ENCODE measurements at places on chromosomes 11 and 22.

DNA sequence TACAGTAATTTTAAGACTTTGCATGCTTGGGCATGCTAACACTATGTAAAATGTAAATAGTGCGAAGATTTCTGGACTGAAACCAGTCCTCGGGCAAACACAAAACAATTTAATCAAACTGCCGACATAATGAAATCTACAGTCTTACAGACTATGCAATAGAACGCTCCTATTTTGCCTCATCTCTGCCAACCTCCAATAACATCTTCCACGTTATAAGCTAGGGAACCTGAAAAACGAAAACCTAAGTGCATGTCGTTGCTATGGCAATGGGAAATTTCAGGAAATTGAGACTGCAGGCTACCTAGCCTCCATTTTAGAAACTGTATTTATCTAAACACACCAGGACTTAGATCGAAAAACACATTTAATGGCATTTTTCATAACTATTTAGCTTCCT is 1.1 kb downstream of the CSTF3 start:
- peak; percentile 59 for DNase-seq

DNA sequence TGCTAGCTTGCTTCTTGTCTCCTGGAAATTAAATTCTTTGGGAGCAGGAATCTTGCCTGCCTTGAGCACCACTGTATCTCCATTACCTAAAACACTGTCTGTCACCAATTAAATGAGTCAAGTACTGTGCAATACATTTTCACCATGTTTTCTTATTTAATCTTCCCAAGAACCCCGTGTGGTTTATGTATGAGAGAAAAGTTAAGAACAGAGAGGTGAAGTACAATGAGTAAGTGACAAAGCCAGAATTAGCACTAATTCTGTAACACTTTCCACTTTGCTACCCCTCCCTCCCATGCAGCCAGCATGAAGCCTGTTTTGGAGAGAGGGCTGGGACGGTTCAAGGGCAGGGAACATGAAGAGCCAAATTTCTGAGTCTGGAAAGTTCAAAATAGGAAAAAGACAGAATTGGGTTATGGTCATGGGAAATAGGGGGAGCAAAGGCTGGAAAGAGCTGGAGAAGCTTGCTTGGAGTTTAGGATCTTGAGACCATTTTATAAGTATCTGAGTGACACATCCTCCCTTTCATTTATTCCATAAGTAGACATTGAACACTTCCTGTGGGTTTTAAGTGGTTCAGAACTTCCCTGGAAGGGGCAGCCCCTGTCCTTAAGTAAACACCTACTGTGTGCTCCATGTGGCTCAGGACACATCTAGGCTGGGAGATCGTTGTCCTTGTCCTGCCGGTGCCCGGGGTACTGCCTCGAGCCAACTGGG is 60.5 kb upstream of the CHST1 start:
- DNase-seq, result no peak

GRCh38 chr11:14554959-14555358 is 34.8 kb upstream of the PSMA1 start:
- DNase-seq, result no peak

DNA sequence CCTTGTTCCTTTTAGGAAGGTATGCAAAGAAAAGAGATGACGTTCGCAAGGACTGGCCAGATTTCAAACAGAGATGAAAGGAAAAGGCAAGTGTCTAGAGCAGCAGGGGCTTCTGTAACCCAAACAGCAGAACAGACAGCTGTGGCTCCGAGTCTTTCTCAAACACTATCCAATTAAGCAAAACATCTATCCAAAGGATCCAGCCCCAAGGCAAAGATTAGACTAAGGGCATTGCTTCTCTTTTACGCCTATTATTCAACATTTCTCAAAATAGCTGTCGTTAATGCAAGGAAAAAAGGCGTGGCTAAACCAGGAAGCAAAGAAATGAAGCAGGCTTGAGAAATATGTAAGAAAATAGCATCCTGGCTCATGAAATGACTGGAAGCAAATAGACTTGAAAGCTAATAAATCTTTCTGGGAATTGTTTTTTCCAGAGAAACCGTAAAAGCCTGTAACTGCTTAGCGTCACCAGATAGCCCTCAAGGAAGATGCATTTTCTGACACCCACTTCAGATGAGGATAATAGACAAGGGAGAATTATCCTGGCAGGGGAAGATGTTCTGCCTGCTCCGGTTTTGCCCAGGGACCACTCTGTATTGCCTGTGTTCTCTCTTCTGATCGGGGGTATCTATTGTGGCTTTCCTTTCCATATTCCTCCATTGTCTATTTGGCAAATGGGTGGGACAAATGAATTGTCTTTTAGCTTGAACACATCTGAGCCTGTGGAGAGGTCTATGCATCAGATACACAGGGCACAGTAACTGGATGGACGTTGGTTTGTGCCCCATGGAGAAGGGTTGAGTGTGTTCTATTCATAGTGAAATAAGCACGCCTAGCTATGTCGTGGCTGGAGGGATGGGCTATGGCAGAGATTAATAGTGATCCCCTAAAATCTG is 20.2 kb downstream of the C11orf96 start:
- no peak for DNase-seq

DNA sequence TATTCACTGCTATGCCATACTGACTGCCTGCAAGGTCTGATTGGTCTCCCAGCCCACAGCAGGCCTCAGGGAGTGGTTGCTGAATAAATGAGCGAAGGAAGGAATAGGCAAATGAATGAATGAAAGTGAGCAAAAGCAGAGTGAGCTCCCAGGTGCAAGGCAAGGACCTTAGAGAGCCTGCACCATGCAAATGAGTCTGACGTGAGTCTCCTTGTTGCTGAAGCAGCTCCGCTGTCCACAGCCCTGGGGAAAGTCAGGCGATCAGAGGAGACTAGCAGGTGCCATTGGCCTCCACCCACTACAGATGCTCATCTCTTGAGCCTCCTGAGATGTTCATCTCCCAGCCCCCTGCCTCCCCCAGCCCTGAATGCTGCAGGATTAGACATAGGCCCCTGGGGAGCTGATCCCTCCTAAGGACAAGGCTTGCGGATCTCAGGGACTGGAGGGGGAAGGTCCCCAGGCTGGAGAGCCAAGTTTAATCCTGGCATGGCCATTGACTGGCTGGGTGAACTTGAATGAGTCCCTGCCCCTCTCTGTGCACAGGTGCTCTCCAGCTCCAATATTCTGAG is 22.1 kb downstream of the GDPD5 start:
- no peak for DNase-seq

GRCh38 chr22:24097961-24098391 is 83.3 kb upstream of the SUSD2 start:
- DNase-seq, result no peak

DNA sequence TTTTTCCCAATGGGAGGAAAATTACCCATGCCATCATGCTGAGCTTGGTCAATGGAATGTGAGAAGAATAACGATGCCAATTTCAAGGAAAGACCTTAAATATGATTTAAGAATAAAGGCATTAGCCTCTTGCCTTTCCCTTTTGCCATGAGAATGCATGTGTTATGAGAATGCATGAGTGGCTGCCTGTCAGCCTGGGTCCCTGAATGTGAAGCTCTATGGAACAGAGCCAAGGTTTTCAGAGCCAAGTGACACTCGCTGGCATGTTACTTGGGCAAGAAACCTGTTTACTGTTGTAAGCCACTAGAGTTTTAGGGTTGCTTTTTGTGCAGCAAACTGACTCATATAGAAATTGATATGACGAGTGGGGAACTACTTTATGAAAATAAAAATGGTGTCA is 75.7 kb downstream of the JRKL start:
- no peak for DNase-seq

- DNase-seq, result no peak
These were observed 4.4 kb upstream of the TTC17 start for GRCh38 chr11:43354311-43354710.

- no peak for DNase-seq
These were observed 18.4 kb downstream of the MUC6 start for GRCh38 chr11:1018091-1018490.

- peak; percentile 29 for DNase-seq
These were observed 1.7 kb upstream of the TSSC4 start for GRCh38 chr11:2398664-2399355.

- no peak for DNase-seq
These were observed 17.9 kb downstream of the APLNR start for GRCh38 chr11:57219021-57219627.

DNA sequence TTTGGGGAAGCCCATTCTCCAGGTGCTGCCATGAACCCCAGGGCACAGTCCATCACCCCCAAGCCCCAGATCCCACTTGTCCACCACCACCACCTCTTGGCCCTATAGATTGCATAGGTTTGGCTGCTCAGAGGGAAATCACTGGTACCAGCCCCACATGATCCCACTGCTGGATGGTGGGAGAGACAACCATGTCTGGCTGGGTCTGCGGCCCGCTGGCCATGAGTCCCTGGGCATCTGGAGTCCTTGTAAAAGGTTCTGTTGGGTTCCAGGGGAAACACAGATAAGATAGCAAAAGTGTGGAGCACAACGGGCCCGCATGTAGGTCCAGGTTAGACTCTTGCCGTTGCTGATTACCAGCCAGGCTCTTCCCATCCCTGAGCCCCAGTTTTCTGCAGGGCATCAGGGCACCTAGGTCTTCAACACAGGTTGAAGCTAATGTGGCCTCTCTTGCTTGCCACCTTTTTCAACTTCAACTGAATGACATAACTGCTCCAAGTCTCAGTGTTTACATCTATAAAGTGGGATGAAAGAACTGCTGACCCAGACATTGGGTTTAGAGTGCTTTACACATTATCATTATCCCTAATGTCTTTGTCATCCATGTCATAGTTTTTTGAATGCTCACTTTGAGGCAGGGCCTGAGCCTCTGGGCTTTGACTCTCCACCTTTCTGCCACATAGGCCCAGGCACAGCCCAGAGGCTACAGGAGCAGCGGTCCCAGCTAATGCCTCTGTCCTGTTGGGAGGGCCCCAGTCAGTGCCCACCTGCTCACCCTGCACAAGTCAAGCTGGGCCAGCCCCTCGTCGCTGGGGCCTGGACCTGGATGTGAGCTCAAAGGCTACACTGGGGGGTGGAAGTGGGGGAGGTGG is 1.0 kb upstream of the TANGO2 start:
- no peak for DNase-seq

DNA sequence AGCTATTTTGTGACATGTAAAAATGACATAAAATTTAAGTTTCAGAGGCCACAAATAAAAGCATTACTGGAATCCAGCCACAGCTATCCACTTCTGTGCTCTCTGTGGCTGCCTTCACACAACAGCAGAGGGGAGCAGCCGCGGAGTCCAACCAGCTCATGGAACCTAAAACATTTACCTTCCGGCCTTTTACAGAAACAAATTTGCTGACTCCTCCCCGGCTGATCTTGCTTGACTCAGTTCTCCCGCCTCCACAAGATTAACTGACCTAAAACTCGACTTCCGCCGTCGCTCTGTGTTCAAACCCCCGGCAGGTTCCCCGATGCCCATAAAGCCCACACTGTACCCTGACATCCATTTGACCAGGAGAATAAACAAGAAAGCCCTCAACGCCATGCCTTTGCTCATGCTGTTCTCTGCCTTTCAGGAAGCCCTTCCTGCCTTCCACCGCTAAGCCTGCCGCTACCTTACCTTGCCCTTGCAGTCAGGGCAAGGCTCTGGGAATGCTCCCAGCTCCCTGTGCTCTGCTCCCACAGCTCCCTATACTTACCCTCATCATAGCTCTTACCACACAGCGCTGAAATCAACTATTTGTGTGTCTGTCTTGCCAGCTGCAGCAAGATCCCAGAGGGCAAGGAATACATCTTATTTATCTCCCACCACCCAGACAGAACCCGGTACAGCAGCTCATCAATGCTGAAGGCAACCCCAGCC is 35.4 kb downstream of the MICAL3 start:
- no peak for DNase-seq

- peak; percentile 67 for DNase-seq
These were observed 14.7 kb downstream of the GGA1 start for GRCh38 chr22:37623075-37624016.

DNA sequence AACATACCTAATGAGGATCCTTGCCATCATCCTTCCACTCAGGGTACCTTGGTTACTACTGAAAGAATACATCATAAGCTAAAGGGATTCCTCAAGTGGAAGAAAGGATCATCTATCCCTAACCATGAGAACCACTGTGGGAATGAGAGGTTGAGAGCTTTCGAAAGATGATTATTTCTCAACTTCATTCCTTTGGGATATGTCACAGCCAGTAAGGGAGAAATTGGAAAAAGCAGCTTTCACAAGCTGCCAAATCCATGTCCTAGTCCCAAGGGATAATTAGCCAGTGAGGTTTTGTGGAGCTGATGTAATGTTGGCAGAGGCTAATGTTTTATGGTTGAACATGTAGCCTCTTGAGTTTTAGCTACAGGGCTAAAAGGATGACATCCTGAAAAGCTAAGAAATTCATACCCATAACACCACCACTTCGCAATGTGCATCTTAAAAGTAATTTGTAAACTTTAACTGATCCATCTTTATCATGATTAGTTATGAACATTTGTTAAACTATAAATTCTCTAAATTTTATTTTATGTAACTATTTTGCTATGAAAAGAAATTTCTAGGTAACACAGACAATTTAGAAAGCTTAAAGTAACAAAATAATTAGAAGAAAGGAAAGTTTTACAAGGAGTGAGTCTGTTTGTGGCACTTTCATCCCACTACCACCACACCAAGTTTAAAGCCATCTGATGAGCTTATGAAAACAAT is 123.9 kb downstream of the MRTFA start:
- DNase-seq, result no peak
